ENCODE measurements at places on chromosomes 4 and X.

GRCh38 chrX:129638917-129639316, 15.8 kb downstream of the APLN start:
- DNase-seq, result no peak

DNA sequence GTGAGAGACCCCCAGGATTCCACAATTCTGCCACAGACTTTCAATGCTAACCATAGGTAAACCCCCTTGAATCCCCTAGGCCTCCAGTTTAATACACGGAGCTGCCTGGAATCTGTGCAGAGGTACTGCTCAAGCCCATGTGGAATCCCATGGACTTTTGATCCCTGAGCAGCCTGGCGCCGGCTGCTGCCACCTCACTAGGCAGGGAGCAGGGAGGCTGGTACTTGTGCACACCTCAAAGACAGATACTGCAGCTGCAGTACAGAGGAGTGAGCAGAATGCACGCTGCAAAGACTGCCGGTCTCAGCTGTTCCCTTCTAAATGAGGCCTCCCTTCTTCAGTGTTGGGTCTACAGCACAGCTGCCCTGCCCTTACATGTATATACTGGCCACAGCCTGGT, 79.4 kb downstream of the RPS6KA6 start:
- no peak for DNase-seq

DNA sequence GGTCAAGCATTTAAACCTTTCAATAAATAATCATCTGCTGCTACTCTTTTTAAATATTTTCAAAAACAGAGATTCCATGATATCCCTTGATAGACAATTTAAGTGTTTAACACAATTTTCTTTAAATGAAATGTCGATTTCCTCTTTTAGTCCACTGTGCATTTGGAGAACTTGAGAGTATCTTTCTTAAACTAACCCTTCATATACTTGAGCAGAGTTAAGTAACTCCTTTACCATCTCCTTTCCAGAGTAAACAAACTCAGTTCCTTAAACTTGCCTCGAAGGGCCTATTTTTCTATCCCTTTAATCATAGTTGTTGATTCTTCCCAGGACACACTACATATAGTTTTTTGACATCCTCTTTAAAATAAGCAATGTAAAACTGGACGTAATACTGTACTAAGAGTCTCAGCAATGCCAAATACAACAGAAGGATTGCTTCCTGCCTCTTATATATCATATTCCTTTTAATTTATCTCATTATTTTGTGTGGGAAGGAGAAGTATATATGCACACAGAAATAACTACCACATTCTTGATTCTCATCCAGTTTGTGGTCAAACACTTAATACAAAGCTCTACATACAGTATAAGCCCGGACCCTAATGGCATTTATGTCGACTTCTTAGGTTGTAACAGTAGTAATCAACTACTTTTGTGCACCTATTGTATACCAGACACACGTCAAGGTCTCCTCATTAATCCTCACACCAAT, 22.8 kb downstream of the RAB28 start:
- DNase-seq, result no peak

- DNase-seq, result no peak
Measured at GRCh38 chrX:108945883-108946523, 209.6 kb upstream of the IRS4 start.

GRCh38 chrX:101449279-101449678, 36.0 kb upstream of the ARMCX4 start:
- no peak for DNase-seq

Measured in NCI-H1092 (cell line).